ENCODE measurements at places on chromosomes 3 and 15. TPM values are rescaled to one million over a fixed set of nuclear protein-coding genes. Genes with fewer than 3 reads are reported as not detected.

GRCh38 chr15:70526221-70526973 is 237.0 kb downstream of the UACA start:
- ATAC-seq, result peak; percentile 61

DNA sequence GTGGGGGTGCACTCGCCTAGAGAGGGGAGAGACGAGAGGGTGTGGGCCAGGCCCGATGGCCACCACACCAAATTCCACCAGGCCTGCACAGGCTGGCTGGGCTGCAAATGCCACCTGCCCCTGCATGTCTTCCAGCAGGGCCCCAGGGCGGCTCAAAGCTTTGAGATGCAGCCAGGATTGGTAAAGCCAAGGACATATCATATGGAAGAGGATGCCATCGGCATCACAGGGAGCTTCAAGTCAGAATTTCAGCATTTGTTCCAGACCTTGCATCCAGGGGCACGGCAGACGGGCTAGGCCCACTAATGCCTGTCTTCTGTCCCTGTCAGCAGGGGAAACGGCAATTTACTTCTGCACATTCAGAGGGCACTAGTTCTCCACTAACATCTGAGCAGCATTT is 97.8 kb downstream of the NUP210 start:
- no peak for ATAC-seq

GRCh38 chr3:178099274-178099673 is 437.0 kb upstream of the KCNMB2 start:
- ATAC-seq, result no peak

DNA sequence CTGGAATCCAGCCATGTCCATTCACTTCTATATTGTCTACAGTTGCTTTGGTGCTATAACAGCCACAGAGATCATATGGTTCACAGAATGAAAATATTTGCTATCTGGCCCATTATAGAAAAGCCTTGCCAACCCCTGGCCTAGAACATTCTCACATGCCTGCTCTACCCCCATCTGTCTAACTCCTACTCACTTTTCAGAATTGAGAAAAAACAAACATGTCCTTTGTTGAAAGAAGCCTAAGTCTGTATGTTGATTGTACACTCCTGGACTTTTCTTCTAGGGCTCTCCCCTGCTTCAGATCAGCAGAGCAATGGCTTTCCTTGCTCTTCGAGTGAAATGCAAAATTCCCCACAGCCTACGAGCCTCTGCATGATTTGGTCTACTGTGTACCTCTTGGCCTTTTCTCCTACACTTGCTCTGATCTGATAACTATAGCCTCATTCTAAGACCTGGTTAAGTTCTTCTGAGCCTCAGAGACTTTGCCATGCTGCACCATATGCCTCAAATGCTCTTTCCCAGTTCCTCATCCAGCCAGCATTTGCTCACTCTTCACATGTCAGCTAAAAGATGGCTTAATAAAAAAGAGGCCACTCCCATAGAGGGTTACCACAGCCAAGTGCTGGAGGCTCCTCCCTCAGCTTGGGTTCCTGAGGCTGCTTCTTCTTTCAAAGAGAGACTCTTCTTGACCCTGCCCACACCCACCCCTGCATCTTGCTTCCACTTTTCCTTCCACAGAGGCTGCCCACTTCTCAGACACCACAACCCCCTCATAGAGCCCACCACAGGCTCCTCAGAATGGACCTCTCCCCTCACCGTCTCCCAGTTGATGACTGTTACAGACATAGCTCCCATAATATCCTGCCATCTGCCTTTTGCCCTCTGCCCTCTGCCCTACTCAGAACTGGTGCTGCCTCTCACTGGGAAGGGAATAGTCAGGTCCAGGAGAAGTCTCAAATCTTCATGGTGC is 22.9 kb upstream of the DCLK3 start:
- ATAC-seq, result peak; percentile 28

The PGBD4 gene
- total RNA-seq, result 0.76 TPM
